Stimulated activated CD4-positive, alpha-beta T cell treated with anti-CD3 and anti-CD28 coated beads, Interleukin-1b, Interleukin-23, amount 100 ng/mL, for 4 hours (primary cell): ENCODE measurements at places on chromosomes 5 and 9.

- DNase-seq = no peak
These were observed 60.3 kb downstream of the UBE2QL1 start for GRCh38 chr5:6508931-6509330.

- DNase-seq = no peak
These were observed 5.1 kb downstream of the LIFR start for GRCh38 chr5:38551030-38552017.

DNA sequence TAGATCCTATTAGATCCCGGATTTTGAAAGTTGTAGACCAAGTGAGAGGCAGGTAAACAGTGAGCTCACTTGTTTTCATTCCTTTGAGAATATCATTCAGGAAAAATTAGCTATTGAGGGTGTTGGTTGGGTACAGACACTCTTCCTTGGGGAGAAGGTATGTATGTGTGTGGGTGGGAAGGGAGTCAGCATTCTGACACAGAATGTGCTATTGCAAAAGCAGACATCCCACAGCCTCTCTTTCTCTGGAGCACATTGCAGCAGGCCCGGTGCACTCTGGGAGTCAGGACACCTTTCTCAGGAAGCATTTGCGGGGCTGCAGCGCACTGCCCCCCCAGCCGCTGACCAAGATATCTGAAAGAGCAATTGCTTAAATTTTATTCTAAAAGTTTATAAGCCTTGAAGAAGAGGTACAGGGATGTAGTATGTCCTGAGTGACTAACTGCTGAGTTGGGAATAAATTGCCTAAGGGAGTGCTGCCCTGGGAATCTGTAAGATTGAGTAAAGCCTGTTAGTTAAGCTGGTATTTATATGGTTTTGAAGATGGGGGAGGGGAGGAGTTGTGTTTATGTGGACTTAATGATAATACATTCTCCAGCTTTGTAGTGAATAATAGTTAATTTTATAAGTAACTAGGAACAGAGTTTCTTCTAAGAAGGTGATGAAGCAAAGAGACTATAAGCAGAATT, 5.2 kb downstream of the TNFAIP8 start:
- no peak for DNase-seq

GRCh38 chr9:131773911-131774379, 34.1 kb upstream of the RAPGEF1 start:
- DNase-seq = no peak

DNA sequence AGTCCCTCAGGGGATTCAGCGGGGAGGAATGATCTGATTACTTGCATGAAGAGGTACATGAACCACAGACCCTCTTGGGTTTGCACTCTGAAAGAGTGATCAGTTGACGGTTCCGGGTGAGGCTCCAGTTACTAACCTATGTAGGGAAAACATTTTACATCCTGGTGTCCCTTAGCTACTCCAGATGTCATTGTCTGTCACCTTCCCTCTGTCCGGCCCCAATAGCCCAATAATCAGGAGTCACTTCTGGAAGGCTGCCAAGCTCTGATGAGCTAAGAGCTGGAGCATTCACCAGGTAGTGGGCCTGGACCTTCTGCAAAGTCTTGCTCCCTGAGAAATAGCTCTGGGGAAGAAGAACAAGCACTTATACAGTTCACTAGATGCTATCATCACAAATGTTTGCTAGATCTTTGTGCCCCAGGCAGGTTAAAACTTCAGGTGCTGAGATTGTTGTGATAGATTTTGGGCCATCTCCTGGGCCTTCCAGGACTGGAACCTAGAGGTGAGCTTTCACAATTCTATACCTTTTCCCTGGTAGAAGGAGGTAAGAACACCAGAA, 64.5 kb downstream of the ENTREP1 start:
- DNase-seq = no peak

DNA sequence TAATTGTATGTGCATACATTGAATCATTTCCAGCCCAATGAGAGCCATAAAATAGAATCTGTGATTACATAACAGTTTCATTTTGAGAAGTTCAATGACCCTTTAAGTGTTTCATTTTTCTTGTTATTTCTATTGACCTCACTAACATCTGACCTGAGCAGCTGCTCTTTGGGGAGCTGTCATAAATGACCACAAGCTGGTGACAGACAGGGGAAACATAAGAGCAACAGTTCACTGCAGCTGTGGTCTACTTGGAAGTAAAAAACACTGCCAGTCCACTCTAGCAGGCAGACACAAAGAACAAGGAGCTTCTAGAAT, 265.4 kb downstream of the DTWD2 start:
- no peak for DNase-seq

DNA sequence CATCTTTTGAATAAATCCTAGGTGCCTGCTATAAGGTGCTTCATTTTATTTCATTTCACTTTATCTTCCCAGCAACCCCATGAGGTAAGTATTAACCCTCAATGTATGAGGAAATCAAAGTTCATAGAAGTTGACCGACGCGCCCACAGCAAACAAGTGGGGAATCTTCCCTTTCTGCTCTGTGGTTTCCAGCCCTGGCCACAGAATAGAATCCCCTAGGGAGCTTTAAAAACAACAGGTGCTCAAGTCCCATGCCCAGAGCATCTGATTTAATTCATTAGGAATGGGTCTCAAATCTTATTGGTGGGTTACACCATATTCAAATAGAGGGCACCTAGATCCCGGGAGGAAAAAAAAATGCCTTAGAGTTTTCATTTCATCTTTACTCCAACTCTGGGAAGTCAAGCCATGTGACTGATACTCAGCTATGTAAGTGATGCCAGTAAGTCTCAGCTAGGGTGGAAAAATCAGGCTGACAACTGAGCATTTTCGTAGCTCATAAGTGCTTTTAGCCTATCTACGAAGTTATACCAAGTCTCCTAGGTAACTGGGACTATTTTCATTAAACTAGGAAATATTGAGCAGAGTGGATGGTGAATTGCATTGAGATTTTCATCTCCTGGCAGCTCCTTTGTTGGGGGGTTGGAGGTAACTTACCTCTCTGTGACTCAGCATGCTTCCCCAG, 353.4 kb upstream of the SLC30A5 start:
- DNase-seq = no peak

- DNase-seq = no peak
These were observed 107.3 kb downstream of the ZDHHC21 start for GRCh38 chr9:14585730-14586473.

GRCh38 chr9:121573717-121574485, 74.3 kb upstream of the GGTA1 start:
- no peak for DNase-seq

- no peak for DNase-seq
These were observed 163.1 kb downstream of the AOPEP start for GRCh38 chr9:94889628-94890027.

DNA sequence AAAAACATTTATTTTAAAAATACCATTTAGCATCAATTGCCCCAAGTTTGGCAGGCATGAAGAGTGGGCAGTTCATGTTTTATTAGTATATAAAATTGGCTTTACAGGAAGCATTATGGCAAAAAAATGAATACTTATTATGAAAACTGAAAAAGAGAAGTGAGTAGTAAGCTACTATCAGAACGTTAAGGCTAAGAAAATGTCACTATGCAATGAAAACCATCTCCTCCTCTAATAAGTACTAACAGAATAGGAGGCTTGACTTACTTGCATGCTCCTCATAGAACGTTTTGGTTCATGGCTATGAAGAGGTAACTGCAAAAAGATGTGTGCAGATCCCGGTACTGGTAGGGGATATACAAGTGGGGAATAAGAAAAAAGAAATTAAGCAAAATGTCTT, 23.6 kb downstream of the TICAM2 start:
- no peak for DNase-seq

DNA sequence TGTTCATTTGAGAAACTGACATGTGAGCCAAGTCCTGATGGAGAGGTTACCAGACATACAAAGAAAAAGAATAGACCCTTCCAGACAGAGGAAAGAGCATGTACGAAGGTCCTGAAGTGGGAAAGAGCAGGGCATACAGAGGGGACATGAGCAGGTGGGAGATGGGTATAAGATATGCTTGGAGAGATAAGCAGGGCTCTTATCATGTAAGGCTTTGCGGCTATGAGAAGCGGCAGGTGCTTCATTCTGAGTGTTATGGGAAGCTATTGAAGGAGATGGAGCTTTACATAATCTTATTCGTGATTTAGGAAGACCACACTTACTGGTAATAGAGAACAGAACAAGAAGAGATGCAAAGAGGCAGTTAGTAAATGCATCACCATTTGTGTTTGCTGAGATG, 417.1 kb downstream of the EBF1 start:
- DNase-seq = no peak

DNA sequence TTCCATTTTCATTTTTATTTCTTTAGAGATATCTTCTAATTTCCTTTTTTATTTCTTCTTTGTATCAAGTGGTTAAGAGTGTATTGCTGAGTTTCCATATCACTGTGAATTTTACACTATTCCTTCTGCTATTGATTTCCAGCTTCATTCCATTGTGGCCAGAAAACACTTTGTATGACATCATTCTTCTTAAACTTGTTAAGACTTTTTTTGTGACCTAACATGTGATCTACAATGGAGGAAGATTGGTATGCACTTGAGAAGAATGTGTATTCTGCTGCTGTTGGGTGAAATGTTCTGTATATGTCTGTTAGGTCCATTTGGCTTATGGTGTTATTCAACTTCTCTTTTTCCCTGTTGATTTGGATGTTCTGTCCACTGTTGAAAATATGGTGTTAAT, 274.2 kb upstream of the PUM3 start:
- no peak for DNase-seq

GRCh38 chr9:84655447-84655846, 14.1 kb upstream of the NTRK2 start:
- DNase-seq = no peak

DNA sequence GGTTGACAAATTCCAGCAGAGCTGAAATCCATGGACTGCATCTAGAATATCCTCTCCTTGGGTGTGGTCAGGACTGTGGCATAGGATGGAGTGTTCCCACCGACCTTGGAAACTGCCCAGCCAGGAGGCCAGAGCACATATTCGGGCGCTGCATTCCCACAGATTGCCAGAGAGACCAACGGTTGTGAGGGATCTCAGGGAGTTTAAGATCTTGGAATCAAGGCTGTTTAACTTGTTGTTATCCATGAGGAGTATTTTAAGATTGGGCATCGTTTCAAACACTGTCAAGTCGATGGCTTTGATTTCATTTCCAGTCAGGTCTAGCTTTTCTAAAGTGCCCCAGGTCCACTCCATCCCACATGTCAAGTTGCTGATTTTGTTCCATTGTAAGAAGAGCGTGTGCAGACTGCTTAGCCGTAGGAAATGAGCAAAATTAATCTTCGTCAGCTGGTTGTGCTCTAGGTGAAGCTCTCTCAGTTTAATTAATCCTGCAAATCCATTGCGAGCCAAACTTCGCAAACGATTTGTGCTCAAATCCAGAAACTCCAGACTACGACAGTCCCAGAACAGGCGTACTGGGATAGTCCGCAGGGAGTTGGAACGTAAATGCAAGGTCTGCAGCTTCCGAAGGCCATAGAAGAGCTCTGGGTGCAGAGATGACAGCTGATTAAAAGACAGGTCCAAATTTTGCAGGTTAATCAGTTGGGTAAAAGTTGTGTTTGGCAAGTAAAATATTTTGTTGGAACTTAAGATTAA, 1.5 kb downstream of the LRRTM2 start:
- no peak for DNase-seq
